Mammary epithelial cell (primary cell): ENCODE measurements at places on chromosomes 4 and X. TPM values are rescaled to one million over a fixed set of nuclear protein-coding genes. Genes with fewer than 3 reads are reported as not detected.

- no peak for DNase-seq
Measured at GRCh38 chrX:2723286-2723879, 28.5 kb upstream of the XG start.

GRCh38 chr4:73104695-73105094 is 35.2 kb upstream of the COX18 start:
- no peak for DNase-seq

The POF1B gene
- 1.3 TPM for polyA plus RNA-seq

- DNase-seq: no peak
Measured at GRCh38 chrX:75547783-75548182, 24.9 kb upstream of the ZDHHC15 start.

The NXF3 gene
- 0.22 TPM for polyA plus RNA-seq
